ENCODE measurements at places on chromosomes 11 and 22.

DNA sequence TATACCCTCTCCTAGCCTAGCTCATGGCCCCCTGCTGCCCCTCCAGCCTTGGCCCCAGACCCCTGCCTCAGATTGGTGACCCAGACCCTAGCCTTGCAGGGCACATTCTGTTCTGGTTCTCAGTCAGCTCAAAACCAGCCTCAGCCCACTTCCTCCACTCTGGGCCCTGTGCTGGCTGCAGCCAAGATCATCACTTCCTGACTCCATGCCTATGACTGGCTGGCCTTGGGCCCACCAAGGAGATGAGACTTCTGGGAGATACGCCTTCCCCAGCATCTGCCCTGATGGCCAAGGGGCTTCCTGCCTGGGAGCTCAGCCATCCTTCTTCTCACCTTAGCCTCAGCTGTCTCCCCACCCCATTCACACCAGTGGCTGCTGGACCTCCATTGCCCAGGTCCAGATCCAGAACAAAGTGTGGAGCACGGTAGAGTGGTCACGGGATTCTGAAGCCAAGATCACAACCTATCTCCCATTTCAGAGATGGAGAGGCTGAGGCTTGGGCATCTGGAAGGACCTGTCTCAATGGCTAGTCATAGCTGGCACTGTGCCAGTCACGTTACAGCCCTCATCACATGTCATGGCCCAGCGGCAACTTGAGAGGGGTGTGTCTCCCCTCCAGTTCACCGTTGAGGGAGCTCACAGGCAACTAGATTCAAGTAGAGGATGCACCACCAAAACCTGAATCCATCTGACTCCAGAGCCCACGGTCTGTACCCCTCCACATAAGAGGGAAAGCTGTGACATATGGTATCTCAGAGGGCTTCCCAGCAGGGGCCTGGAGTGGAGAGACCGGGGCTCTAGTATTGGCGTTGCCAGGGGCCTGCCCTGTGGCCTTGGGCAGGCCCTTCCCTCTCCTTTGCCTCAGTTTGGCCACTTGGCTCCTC, 43.0 kb upstream of the KLHL35 start:
- no peak for DNase-seq

DNA sequence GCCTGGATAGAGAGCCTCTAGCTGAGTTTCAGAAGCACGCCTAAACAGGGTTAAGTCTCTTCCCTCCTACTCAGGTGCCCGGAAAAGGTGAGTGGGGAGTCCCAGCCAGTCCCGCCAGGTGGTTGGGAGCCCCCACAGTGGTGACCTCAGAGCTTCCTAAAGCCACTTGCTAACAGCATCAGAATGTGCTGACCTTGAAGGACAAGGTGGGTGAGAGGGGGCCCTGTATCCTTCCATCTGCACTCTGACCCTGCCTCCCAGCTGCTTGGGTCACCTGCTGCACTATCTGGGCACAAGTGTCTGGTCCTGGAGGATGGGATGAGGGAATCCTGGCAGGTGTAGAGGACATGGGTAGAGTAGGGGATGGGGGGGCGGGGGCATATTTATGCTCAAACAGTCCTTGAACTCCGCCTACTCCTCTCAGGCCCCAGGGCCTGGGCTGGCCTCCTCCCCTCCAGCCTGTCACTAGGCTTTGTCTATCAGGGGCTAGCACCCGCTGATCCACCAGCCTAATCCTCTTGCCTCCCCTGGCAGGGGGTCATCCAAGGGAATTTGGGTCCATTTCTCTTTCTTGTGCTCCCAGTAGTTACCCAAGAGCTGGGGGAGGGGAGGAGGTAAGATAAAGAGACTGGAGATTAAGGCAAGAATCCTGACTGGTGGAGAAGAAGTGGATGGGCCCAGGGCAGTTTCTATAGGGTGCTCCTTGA, 3.4 kb downstream of the USP2 start:
- no peak for DNase-seq

DNA sequence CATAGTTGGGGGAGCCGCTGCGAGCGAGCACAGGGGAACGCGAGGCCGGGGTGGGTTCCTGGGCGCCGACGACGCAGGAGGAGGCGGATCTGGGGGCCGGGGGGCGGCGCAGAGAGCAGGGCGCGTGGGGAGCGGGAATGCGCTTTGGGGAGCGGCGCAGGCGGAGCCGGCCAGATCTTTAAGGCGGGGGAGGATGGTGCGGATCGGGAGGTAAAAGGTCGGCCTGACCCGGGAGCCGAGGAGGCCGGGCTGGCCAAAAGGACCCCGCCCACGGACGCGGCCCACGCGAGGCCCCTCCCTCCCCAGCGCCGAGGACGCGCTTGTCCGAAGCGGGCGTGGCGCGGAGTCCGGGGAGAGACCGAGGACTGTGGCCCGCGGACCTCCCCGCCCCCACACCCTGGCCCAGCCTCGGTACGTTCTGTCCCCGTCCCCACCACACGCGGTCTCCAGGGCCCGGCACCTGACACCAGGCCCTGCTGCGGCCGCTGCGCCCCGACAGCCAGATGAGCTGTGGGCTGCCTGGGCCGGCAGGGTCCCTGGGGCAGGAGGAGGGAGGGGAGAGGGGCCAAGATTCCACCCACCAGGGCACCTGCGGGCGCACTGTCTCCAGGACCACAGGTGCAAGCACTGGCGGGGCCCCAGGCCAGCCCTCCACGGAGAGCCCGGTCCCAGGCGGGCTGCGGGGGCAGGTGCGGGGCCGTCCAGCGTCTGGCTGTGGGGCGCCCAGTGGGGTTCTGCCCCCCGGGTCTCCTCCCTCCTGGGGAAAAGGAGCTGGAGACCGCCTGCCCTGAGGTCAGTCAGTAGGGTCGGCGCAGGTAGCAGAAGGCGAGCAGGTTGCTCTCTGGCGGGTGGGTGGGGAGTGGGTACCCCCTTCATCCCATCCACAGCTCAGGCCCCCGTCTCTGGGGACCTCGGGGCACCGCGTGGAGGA, 10.9 kb downstream of the PIM3 start:
- no peak for DNase-seq

GRCh38 chr11:1699771-1700170, 2.8 kb downstream of the KRTAP5-6 start:
- no peak for DNase-seq

DNA sequence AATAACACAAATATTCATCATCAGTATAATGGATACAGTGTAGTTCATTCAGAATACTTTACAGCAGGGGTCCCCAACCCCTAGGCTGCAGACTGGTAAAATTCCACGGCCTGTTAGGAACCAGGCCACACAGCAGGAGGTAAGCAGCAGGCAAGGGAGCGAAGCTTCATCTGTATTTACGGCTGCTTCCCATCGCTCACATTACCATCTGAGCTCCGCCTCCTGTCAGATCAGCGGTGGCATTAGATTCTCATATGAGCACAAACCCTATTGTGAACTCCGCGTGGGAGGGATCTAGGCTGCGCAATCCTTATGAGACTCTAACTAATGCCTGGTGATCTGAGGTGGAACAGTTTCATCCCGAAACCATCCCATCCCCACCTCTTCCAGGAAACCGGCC, 125.1 kb downstream of the SERGEF start:
- no peak for DNase-seq

- no peak for DNase-seq
Measured at GRCh38 chr22:17748555-17749353, 25.5 kb downstream of the BID start.

DNA sequence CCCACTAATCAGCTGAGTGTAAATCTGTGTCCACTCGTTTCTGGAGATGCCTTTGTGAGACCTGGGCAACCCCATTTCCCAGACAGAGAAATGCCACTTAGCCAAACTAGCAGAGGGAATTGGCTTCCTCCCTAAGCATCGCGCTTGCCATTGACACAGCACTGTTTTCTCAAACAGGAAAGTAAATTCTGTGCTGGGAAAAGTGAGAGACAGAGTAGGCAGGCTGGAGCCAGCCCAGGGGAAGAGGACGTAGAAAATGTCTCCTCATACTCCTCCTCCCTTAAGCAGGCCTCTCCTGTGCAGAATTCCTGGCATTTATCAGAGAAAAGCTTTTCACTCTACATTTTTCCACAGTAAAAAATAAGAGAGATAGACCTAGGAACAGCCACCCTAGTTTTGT, 99.1 kb upstream of the AMOTL1 start:
- DNase-seq: no peak

- no peak for DNase-seq
Measured at GRCh38 chr22:20981787-20982562, at the start of gene LZTR1. Gene LZTR1 (plus strand): TSS chr22:20982297. CDS start chr22:20982372, 75 bp downstream.

DNA sequence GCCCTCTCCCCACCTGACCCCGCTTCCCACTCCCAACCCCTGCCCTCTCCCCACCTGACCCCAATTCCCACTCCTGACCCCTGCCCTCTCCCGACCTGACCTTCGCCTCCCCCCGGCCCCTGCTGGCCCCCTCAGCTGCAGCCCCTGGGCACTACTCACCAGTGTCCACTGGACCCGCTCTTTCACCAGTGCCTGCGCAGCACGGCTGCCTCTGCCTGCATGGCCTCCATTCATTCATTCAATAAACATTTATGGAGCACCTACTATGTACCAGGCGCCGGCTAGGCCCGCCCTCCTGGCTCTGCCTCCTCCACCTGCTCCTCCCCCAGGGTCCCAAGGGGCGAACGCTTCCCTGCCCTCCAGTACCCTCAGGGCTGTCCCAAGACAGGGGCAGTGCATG, 42.6 kb downstream of the ELFN2 start:
- DNase-seq: no peak

GRCh38 chr22:37509059-37509860, 10.0 kb downstream of the CARD10 start:
- DNase-seq: no peak

DNA sequence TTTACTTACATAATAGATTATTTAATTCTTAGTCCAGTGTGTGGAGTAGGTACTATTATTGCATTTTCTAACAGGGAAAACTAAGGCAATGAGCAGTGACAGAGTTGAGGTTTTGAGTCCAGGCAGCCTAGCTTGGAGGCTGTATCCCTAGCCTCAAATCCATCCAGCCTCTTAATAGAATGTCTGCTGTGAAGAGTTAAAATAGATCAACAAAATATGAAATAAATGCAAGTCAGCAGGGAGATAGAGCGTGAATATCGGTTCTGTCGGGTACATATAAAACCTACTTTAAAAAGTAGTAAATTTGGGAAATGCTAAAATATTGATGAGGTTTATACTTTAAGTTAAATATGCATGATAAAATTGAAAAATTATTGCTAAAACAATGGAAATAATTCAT, 53.3 kb downstream of the MED15 start:
- DNase-seq: no peak

DNA sequence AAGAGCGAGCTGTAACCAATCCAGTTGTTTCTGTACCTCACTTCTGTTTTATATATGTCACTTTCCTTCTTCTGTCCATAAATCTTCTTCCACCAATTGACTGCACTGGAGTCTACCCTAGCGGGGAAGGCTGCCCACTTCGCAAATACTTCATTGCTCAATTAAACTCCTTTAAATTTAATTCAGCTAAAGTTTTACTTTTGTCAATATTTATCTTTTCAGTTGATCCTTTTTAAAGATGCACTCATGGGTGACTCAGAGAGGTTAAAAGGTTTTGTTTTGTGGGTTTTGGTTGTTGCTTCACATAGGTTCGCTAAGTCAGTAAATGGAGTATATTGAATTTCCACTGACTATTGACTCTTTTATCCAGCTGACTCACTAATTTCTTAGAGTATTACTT, 597.2 kb downstream of the DLG2 start:
- no peak for DNase-seq

- no peak for DNase-seq
Measured at GRCh38 chr22:49779853-49780697, 47.6 kb downstream of the BRD1 start.

- DNase-seq: no peak
Measured at GRCh38 chr11:70460964-70461363, 62.6 kb downstream of the CTTN start.

DNA sequence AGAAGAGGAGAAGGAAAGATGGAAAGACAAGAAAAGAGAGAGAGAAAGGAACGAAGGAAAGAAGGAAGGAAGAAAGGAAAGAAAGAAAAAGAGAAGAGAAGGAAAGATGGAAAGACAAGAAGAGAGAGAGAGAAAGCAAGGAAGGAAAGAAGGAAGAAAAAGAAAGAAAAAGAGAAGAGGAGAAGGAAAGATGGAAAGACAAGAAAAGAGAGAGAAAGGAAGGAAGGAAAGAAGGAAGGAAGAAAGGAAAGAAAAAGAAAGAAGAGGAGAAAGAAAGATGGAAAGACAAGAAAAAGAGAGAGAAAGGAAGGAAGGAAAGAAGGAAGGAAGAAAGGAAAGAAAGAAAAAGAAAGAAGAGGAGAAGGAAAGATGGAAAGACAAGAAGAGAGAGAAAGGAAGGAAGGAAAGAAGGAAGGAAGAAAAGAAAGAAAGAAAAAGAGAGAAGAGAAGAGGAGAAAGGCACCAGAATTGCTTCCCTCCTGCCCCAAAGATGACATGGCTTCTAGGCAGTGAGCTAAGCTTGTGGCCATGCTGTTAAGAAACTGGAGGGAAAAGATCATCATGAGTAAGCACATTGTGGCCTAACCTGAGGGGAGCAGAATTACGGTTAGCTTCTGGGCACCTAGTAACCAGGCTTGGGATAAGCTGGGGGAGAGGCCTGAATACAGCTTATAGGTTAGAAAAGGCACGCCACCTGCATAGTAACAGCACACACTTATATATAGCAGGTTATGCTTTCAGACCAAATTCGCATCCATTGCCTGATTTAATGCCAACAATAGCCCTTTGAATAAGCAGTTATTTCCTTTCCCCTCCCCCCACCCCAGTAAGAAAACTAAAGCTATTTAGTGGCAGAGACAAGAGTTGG, 2.3 kb upstream of the ST3GAL4 start:
- no peak for DNase-seq

DNA sequence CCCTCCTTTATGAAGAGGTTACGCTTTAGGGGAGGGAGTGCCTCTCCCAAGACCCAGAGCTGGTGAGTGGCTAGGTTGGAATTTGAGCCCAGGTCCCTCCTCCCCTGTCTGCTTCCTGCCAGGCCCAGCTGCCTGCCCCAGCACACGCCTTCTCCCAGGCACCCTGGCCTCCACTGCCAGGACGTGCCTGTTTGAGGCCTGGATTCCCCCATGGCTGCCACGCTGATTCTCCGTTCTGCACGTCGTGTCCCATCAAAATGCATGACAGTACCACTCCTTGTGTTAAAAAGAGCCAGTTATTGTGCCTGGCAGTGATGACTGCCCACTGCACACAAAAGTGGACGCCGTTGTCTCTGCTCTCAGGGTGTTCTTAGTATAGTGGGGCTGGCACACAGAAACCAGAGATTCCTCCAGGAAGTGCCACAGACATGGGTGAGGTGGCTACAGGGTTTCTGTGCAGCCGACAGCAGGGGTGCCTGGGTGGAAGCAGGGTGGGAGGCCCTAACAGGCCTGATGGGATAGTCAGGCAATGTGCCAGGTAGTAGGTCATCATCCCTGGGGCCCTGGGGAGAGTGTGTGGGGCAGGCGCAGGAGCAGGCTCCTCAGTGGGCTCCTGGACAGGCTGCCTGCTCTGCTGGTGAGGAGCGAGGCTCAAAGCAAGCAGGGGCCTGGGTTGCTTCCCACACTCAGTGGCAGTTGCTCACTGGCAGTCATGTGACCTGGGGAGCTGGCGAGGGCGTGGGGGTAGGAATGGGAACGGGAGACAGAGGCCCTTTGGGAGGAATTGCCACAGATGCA, 24.2 kb downstream of the MED15 start:
- no peak for DNase-seq
